ENCODE measurements at places on chromosomes 3 and 15. TPM values are rescaled to one million over a fixed set of nuclear protein-coding genes. Genes with fewer than 3 reads are reported as not detected.

- DNase-seq, result no peak
Observed at GRCh38 chr15:63582718-63583426, 14.3 kb upstream of the FBXL22 start.

Gene GOLGA8K
- 0.53 TPM for total RNA-seq

DNA sequence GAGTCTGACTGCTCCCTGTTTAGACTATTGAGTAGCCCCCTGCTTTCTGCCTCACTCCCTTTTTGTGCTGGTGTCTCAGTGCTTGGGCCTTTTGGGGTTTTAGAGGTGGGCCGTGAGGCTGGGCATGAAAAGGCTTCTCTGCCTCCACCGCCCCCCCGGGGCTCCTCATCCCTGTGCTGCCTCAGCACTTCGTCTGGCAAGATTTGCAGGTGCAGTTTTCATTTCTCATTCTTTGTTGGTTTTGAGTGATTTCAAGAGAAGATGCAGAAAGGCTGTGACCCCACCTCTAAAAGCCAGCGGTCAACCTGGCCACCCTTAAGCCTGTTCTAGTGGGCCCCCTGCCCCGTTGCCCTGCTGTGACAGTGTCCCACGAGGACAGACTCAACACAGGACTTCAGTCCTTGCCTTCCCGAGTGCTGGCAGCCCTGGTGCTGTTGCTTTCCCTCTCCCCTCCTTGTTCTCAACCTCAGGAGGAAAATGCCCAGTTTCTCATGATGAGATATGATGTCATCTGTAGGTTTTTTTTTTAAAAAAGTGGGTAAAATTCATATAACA, 38.0 kb downstream of the APBA2 start:
- DNase-seq, result no peak

- DNase-seq, result no peak
Observed at GRCh38 chr3:149657321-149657925, 402 bp downstream of the WWTR1 start.

DNA sequence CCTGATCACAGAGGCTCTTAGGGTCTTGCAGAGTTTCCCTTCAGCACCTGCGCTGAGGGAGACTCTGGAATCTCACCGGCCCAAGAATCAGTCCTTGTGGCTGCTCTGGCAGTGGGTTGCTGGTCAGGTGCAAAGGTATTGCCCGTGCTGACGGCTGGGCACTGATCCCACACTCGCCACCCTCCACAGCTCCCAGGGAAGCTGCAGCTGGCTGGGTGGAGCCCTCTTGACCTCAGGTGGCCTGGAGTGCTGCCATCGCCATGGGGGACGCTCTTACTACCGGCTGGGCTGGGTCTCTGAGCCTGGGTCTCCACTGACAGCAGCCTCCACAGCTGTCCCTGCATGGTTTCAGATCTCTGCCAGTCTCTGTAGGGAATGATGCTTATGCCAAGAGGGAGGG, 52.6 kb upstream of the EPHB3 start:
- no peak for DNase-seq

Gene CAV3
- 6.8 TPM for total RNA-seq

DNA sequence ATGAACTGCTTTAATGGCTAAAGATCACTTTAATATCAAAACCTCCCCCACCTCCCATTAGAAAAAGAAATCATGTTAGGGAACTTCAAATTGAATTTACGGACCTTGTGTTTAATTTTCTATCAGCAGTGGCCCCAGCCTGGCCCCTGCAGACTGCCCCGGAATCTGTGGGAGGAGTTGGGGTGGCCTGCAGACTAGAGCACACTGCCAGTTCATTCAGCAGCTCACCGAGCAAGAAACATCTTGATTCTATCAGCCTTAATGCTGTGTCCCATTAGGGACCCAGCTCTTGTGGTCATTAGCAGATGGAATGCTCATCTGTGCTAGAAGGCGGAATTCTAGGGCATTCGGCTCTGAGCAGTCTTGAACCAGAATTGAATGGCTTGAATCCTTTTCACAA, 54.2 kb downstream of the FLNB start:
- DNase-seq, result no peak
